Activated T-helper 1 cell treated with anti-CD3 and anti-CD28 coated beads, Interleukin-2, amount 50 U/mL, for 16 hours (primary cell): ENCODE measurements at places on chromosomes 3 and 15.

GRCh38 chr15:25892126-25892525 is 29.0 kb upstream of the ATP10A start:
- no peak for DNase-seq

DNA sequence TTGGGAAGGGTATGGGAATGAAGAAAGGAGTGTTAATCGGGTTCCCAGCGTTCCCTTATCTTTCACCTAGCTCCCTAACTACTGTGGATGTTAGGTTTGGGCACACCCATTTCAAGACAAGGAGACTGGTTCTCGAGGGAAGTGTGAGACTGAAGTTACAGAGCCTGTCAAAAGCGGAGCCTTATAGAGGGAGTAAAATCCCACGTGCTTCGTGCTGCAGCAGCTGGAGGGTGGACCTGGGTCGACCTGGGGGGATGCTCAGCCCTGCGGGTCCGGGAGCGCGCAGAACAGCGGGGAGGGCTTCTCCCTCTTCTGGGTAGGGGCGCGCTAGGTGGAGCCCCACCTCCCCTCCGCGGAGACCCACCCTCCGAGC is 314 bp upstream of the TMED3 start:
- DNase-seq, result no peak

DNA sequence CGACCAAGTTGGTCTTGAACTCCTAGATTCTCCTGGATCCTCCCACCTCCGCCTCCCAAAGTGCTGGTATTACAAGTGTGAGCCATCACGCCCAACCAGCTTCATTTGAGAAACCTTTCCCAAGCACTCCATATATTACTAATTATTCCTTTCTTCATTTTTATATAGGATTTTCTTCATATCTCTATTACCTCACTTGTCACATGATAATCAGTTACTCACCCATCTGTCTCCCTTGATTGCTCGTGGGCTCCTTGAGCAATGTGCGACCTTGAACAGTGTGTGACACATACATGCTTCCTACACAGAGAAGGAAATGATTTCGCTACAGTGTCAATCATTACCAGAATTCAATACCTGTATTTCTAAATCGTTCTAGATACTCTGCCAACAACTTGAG is 110.7 kb upstream of the C2CD4B start:
- DNase-seq, result no peak

- no peak for DNase-seq
Measured at GRCh38 chr3:71881041-71881440, 96.1 kb upstream of the PROK2 start.

DNA sequence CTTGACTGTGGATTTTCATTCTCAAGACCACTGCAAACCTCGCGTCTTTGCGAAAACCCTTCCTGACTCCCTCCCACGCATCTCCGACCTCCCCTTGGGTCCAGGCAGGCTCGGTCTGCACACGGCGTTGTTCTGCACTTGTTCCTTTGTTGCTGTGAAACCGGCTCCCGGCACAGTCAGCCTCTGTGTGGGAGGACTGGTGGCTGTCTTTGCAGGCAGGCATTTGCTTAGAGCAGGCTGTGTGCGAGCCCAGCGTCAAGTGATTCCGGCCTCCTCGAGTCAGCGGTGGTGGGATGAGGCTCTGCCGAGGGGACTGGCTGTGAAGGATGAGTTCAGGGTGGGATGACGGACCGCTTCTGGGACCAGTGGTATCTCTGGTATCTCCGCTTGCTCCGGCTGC is 102.6 kb upstream of the ROPN1 start:
- no peak for DNase-seq

DNA sequence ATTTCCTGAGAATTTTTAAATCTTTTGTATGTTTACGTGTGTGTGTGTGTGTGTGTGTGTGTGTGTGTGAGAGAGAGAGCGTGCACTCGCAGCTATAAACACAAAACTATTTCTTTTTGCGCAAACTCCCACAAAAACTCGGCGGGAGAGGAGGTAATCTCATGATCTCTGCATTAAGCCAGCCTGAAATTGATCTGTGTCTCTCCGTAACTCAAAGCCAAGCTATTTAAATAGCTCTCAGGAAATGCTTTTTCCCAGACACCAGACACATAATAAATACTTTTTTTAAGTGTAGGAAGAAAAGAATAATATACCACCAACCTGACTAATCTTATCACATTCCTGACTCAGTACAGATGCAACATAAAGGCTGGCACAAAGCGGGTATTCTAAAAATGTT is 226.8 kb downstream of the MAGI1 start:
- no peak for DNase-seq

- no peak for DNase-seq
Measured at GRCh38 chr15:28955993-28956421, 70.2 kb downstream of the APBA2 start.
